Breast epithelium (tissue), 4 donors: ENCODE measurements at places on chromosomes 3 and 15.

DNA sequence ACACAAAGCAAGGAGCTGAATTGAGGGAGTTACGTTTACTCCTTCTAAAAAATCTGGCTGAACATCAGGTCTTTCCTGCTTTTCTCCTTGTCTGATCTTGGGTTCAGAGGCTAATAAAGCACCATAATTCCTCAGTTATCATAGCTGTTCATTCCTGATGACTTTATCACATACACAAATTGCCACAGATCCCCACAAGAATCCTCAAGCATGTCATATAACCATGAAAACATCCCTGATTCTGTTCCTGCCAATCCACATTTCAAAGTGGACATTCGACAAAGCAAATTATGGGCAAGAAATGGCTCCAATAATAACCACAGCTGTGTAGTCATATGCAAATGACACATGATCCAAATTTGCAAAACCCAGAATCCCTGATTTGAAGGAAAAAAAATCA lies 321.3 kb downstream of the MEX3B start:
- no peak for DNase-seq

DNA sequence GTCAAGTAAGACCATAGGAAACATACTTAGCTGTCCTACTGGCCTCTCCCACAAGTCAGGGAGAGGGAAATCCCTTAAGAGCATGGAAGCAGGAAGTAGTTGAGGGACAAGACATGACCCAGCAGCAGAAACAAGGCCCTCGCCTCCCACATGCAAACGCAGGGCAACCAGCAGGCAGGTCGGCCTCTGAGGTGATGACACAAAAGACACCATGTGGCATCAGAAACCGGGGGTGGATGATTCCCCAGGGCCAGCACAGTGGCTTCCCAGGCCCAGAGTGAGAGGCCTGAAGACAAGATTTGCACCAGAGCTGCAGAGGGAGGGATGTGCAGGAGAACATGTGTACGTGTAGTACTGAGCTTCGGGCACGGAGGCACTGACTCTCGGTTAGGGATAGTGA lies 26.3 kb downstream of the PXYLP1 start:
- no peak for DNase-seq

DNA sequence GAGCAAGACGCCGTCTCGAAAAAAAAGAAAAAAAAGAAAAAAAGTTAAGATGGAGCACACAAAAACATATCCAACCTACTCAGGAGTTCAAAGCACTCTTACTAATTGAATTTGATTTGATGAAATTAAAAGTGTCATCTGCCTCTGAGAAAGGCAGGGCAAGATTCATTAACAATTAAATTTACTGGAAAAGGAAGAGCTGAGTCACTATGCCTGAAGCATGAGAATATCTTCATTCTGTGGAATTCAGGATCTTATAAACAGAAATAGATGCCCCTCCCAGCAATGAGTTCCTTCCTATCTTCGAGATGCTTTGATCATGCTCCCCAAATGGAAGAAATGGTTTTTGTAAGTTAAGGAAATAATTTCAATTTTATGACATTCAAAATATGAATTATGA lies 61.0 kb upstream of the ST3GAL6 start:
- DNase-seq = no peak

GRCh38 chr3:30356866-30357753 lies 249.3 kb upstream of the TGFBR2 start:
- DNase-seq = no peak

GRCh38 chr3:39960515-39961191 lies 151.2 kb downstream of the MYRIP start:
- no peak for DNase-seq

- no peak for DNase-seq
Observed at GRCh38 chr15:74432968-74433591, 678 bp downstream of the SEMA7A start.

- DNase-seq = no peak
Observed at GRCh38 chr3:28836199-28836598, 444.7 kb upstream of the RBMS3 start.

DNA sequence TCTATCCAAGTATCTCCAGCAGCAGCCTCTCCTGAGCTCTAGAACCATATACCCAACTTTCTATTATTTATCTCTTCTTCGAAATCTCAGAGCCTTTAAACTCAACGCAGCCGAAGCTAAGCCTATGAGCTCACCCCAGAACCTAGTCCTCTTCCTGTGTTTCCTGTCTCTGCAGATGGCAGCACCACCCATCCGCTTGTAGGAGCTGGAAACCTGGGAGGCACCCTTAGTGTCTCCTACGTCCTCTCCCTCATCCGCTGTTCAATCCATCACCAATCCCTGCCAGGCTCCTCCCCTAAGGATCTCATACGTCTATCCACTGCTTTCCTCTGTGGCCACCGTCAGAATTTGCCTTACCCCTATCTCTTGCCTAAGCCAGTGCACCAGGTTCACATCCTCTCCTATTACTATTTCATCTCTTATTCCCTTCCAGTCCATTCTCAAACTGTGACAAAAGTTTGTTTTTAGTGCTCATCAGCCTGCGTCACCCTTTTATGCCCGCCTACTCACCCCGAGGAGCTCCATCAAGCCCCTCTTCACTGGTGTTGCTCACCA lies 9.6 kb downstream of the VGLL4 start:
- no peak for DNase-seq

GRCh38 chr3:108201258-108201657 lies 21.0 kb downstream of the IFT57 start:
- no peak for DNase-seq

DNA sequence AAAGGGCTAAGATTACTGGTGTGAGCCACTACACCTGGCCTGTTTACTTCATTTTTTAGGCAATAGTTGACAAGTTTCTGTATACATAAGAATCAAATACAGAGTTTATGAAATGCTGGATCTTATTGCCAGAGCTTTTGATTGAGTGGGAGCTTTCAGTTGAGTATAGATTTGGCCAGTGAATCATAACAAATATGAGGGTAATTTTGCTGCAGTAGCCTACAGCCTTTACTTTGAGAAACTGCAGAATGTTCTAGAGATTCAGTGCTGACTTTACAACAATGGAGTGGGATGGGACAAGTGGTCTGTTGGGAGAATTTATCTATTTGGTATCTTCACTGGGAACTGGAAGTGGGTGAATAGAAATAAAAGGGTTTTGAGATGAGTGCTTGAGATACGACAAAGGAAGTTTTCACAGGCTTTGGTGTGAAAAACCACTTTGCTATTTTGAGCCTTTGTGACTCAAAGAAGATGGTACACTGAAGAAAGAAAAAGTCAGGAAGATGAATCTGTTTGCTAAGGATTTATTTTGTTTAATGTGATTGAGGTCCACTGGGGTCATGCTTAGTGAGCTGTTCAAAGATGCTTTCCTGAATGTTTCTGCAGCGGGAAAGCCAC lies 227.8 kb downstream of the UBE2E2 start:
- no peak for DNase-seq

DNA sequence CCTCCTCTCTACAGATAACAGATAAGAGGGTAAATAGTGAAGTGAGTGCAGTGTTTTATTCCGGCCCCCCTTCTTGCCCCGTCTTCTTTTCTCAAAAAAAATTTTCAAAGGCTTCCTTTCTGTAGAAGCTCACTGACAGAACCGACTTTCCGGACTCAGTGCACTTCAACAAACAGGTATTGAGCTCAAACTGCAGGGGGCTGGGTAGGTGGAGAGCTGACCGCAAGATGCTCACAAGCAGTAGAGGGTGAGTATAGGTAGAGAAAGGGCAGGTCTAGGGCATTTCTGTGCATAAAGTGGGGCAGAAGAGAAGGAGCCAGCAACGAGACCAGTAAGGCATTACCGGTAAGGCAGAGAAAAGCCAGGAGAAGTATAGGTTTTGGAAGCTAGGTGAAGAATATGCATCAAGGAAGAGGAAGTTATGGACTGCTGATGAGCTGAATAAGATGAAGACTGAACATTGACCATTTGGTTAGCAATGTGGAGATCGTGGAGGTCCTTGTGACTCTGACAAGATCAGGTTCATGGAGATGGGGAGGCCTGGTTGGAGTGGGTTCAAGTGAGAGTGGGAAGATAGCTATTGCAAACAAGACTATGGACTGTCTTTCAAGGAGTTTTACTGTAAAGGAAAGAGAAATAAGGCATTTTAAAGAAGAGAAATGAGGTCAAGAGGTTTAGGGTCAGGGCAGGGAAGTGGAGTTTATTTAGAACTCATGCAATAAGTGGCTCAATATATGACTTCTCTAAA lies 97.4 kb downstream of the ST6GAL1 start:
- no peak for DNase-seq

DNA sequence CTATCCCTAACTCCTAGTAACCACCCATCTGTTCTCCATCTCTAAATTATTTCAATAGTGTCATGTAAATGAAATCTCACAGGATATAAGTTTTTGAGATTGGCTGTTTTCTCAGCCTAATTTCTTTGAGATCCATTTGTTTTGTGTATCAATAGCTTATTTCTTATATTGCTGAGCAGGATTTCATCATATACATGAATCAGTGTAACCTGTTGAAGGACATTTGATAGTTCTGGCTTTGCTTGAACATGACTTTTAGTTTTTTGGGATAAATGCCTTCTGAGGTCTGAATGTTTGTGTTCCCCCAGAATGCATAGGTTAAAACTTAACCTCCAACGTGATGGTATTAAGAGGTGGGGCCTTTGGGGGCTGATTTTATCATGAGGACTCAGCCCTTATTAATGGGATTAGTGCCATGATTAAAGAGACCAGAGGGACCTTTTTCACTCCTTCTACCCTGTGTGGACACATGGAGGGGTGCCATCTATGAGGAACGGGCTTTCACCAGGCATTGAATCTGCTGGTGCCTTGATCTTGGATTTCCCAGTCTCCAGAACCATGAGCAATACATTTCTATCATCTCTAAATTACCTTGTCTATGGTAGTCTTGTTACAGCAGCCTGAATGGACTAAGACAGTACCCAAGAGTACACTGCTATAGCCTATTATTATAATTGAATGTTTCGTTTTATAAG lies 118.3 kb downstream of the FNDC3B start:
- DNase-seq = no peak

- DNase-seq = no peak
Observed at GRCh38 chr3:18424213-18424728, 868 bp downstream of the SATB1 start.

DNA sequence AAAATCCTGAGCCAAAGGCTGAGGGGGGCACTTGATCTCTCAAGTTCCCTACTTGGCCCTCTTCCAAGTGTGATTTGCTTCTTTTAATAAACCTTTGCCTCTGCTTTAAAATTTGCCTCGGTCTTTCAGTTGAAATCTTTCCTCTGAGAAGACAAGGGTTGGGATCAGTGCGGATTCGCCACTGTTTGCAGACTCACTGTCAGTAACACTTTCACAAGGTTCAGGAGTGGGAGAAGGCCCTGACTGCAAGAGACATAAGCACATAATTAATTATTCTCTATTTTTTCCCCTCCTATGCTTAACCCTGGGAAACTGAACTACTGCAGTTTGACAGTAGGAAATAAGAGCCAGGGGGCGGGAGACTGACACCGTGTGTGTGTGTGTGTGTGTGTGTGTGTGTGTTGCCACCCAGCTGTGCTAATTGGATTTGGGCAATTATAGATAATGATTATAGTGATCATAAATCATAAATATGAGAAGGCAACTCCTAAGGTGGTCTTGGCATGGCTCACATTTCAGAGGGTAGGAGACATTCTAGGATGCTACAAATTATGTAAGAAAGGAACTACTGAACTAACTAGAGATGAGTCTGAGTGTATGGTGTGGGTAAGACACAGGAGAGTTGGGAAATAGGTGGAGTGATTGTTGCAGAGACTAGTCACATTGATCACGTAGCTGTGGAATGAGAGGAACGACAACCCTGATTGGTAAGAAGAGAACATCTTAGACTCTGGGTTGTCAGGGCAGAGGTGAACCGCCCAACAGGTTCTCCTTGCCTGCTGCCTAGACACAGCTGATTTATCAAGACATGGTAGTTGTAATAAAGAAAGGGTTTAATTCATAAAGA lies 5.5 kb upstream of the ZNF662 start:
- no peak for DNase-seq

DNA sequence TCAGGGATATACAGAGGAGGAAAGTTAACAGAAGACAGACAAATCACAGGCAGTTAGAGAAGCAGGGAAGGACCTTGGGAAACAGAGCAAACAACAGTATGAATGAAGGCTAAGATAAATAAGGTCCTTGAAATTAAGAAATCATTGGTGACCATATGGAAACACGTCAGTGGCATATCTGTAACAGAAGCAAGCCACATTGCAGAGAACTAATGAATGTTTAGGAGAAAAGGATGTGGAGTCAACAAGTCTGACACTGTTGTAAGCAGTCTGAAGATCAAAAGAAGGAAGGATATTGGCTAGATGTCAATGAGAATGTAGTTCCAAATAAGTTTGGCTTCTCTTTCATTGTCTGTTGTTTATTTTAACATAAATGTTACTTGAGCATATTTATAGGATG lies 542.4 kb downstream of the UNC13C start:
- DNase-seq = no peak
